LNCaP clone FGC (cell line): ENCODE measurements at places on chromosomes 1 and 21.
A peak's percentile ranks its signal among the peaks of the same experiment; 100 is the strongest.

GRCh38 chr1:57824535-57824934 lies 400.7 kb upstream of the DAB1 start:
- DNase-seq, result peak; percentile 25

DNA sequence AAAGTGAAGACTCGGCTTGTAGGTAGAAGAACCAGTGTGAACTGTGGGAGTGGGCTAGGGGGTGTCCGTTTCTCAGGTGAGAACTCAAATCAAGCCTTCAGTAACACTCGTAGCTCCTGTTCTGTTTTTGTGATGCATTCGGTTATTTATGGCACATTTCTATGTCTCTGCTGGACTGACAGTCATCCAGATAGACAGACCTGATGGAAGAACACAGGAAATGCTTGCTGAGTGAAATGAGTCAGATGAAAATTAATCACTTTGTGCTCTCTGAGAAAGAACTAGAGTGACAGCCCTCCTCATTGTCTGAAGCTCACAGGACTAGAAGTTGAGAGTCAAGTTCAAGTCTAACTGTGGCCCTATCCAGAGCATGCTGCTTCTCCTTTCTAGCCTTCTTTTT lies 360.1 kb upstream of the PLXNA2 start:
- no peak for DNase-seq

DNA sequence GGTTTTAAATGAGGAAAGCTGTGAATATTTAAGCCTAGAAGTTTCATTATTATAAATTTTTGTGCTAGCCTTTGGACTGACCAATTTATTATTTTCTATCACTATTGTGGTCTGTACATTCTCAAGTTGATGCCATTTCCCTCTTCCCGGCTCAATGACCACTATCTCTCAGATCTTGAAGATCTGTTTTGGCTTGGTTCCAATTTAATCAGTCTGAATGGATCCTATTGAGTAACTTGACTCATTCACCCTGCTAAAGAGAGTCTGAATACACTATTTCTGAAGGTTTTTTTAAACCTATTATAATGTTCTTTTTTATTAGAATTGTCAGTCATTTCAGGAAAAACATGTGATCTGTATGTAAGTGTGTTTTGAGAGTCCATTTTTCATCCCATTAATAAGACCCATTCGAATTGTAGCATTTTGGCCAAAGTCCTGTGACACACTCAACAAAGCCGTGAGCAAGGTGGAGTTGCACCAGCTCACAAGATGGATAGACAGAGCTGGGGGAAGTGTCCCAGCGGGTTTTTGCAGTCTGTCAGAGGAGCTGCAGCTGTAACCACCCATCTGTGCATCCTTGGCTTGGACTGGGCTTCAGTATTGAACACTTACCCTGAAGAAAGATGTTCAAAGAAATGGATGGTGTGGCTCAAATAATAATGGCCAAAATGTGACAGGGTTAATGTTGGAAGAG lies 145.6 kb downstream of the NFIA start:
- no peak for DNase-seq

- DNase-seq, result peak; percentile 13
Measured at GRCh38 chr1:88488237-88488636, 195.8 kb upstream of the PKN2 start.

DNA sequence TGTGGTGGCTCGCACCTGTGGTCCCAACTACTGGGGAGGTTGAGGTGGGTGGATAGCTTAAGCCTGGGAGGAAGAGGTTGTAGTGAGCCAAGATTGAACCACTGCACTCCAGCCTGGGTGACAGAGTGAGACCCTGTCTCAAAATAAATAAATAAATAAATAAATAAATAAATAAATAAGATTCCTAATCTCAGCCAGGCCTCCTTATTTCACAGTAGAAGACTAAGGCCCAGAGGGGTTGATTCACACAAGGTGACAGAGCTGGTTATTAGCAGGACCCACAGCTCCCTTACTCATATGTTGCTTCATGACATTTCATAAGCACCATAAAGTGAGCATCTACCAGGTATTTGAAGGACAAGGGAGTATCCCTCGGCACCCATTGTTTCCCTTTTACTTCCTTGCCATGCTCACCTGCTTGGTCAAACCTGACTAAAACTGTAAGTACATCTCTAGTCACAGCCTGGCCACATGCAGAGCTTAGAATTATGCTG lies 32.7 kb downstream of the ALG14 start:
- no peak for DNase-seq

DNA sequence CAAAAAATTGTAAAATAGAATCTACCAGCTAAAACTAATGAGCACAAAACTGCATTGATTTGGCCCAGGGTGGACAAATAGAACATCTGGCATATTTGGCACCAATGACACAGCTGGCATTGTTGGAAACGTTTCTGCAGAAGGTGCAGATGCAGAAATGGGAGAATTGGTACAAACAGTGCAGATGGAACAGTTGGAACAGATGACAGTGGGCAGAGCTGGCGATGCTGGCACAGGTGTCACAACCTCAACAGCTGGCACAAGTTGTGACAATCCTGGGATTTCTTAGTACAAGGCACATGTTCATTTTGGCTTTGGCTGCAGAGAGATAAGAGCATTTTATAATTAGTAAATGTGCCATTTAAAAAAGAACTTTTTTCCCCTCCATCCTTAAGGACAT lies 91.1 kb upstream of the ZBTB18 start:
- DNase-seq, result no peak

- no peak for DNase-seq
Measured at GRCh38 chr1:180248731-180249681, 18.9 kb downstream of the LHX4 start.

GRCh38 chr1:55877437-55878232 lies 662.5 kb upstream of the USP24 start:
- no peak for DNase-seq

DNA sequence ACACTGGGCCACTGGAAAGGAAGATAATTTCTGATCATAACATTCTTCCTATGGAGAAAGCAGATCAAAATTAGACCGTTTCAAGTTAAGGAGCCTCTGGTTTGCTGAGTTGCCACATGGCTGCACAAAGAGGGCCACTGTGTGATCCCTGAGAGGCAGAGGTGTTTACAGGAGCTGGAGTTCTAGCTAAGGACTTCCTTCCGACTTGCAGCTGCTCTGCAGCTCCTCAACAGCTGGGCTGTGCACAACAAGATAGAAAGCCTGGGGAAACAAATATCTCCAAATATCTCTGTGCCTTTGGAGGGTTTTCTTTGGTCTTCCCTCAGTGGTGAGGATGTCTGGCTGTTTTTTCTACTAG lies 26.8 kb downstream of the GADD45A start:
- no peak for DNase-seq

DNA sequence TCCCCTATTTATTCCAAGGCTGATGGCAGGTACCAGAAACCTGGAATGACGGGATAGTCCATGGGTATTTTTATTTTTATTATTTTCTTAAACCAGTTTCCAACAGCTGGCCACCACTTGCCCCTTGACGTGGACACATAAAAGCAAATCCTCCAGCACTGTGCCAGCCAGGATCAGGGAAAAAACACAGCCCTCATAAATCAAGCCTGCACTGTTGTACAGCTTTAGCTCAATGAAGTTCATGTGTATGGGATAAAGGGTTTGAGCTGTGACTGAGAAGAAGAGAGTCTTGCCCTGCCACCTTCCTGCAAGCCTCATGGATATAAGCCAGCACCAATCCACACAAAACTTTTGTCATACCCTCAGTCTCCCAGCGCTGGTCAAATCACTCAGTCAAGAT lies 303.8 kb upstream of the SPAG17 start:
- DNase-seq, result no peak

- DNase-seq, result no peak
Measured at GRCh38 chr1:81430955-81431623, 369.6 kb upstream of the ADGRL2 start.

- DNase-seq, result no peak
Measured at GRCh38 chr1:192846950-192847349, 38.1 kb downstream of the RGS2 start.

DNA sequence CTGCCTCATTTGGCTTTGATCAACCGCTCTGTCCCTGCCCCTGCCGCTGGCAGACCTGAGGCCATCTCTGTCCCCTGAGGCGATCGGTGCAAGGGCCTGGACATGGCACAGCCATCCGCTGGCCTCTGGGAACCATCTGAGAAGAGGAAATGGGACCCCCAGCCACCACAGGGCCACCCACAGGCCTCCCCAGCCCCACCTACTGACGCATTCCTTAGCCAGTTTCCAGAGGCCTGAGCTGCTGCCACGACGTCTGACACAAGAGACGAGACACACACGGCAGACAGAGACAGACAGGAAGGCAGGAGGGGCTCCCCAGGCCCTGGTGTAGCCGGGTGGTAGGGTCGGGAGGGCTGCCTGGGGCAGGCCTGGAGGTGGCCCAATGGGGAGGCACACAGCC lies 37.3 kb upstream of the EDN2 start:
- no peak for DNase-seq

DNA sequence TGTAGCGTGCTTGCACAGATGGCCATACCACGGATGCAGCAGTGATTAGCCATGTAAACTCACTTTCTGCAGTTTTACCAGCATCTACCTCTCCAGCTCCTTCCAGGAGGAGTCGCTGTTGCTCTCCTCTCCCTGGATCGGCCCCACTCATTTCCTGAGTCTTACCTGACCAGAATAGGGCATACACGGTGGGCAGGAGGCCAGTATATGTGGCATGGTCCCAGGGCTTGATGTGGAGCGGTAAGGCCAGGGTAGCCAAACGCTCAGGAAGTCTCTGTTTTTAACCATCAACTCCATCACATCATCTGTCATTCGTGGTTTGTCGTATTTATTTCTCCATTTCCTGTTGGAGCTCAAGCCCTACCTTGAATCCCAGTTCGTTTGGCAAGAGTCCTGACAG lies 163.4 kb upstream of the USP24 start:
- no peak for DNase-seq

GRCh38 chr1:66413136-66413837 lies 120.7 kb upstream of the SGIP1 start:
- DNase-seq, result no peak

DNA sequence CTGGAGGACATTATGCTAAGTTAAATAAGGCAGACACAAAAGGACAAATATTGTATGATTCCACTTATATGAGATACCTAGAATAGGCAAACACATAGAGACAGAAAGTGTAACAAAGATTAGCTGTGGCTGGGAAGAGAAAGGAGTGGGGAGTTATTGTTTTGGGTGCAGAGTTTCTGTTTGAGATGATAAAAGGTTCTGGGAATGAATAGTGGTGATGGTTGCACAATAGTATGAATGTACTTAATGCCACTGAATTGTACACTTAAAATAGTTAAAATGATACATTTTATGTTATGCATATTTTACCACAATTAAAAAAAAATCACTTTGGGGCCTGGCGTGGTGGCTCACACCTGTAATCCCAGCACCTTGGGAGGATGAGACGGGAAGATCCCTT lies 21.2 kb upstream of the ERO1B start:
- no peak for DNase-seq

DNA sequence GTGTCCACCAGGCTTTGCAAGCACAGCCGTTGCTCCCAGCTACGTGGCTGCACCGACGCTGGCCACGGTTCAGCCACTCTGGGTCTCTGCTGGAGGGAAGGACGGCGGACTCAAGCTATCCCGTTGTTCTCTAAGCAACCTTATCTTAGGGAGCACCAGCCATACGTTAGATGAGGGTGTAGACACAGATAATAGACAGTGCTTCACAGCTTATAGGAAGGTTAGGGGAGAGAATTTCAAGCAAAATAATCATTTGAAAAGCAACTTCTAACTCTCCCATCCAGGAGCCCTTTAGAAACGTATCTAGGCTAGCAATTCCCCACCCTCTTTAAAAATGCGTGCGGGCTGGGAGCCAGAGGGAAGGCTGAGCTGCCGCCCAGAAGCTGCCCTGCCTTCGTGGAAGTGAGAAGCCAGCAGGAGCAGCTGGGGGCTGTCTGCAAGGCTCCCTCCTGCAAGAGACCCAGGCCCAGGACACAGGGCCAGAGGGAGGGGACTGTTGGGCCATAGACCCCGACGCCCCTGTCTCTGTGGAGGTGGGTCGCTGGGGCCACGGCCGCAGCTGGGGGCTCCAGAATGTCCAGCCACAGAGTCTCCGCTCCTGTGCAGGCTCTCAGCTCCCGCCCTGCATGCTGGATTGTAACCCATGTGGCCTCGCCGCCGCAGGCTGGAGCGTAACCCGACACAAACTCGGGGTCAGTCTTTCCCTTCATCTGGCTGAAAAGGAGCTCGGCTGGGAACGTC lies 31.2 kb upstream of the COL6A2 start:
- no peak for DNase-seq

- DNase-seq, result no peak
Measured at GRCh38 chr1:56824938-56825337, 5.7 kb upstream of the FYB2 start.

GRCh38 chr1:199161319-199161680 lies 522.5 kb downstream of the PTPRC start:
- no peak for DNase-seq

DNA sequence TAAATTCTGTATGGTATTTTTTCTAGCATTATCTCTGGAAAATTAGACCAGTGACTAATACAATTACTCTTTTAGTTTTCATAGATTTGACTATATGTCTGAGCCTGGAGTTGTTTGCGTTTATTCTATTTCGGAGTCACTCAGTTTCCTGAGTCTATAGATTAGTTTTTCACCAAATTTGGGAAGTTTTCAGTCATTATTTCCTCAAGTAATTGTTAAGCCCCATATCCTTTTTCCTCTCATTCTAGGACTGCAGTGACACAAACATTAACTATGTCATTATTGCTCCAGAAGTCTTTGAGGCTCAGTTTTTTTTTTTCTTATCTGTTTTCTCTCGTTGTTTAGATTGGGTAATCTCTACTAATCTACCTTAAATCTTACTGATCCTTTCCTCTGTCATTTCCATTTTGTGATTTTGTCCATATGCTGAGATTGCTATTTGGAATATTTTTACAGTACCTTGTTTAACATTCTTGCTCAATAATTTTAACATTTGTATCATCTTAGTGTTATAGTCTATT lies 886.2 kb downstream of the LTN1 start:
- DNase-seq, result no peak

GRCh38 chr1:67839826-67840225 lies 6.6 kb upstream of the GNG12 start:
- no peak for DNase-seq

DNA sequence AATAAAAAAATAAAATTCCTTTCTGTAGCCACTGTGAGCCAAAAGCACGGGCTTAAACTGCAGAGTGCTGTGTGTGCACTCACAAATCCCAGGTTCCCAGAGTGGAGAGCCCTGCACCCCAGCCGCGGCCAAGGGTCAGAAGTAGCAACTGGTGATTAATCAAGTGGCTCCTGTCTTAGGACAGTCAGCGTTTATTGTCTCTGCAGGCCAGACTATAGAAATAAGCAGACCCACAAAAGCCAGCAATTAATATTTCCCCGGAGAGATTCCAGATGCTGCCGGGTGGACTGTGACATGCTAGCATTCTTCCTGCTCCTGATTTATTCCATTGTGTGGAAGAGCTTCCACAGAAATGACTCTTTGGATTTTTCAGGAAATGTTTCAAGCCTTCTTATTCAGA lies 412.2 kb downstream of the KIF26B start:
- no peak for DNase-seq

GRCh38 chr1:245036102-245036501 lies 118.7 kb upstream of the KIF26B start:
- no peak for DNase-seq
